Fibroblast of lung (primary cell): ENCODE measurements at places on chromosomes 2 and 18. TPM values are rescaled to one million over a fixed set of nuclear protein-coding genes. Genes with fewer than 3 reads are reported as not detected.

DNA sequence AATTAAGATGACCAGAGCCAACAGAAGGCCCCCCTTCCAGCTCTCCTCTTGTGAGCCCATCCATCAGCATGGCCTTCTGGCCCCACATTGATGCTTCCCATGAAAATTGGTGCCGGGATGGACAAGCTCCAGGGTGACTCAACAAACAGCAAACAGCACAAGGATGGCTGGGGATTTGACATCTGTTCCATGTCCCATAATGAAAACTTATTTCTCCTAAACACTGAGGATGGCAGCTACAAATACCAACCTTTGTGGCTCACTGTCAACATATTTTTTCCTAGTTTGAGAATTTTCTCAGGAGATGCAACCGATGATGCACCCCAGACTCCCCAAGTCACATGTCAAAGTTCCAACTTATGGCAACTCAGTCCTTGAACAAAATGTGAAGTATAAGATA is 169.6 kb upstream of the SIX2 start:
- no peaks in the 10 kb centered on the region for H3K27me3 ChIP-seq
- H3K4me3 ChIP-seq: no peak overlapping the region
- DNase-seq: peak; percentile 80
- H3K4me1 ChIP-seq: peaks cover 7% of the 10 kb centered on the region
- peak overlapping the region; percentile 17 for H3K27ac ChIP-seq

- H3K4me1 ChIP-seq: no peaks in the 10 kb centered on the region
- H3K27me3 ChIP-seq: no peaks in the 10 kb centered on the region
- H3K27ac ChIP-seq: no peak overlapping the region
- no peak for DNase-seq
- no peaks in the 10 kb centered on the region for H3K36me3 ChIP-seq
Observed at GRCh38 chr18:40120796-40121391, 1834.1 kb upstream of the PIK3C3 start.

DNA sequence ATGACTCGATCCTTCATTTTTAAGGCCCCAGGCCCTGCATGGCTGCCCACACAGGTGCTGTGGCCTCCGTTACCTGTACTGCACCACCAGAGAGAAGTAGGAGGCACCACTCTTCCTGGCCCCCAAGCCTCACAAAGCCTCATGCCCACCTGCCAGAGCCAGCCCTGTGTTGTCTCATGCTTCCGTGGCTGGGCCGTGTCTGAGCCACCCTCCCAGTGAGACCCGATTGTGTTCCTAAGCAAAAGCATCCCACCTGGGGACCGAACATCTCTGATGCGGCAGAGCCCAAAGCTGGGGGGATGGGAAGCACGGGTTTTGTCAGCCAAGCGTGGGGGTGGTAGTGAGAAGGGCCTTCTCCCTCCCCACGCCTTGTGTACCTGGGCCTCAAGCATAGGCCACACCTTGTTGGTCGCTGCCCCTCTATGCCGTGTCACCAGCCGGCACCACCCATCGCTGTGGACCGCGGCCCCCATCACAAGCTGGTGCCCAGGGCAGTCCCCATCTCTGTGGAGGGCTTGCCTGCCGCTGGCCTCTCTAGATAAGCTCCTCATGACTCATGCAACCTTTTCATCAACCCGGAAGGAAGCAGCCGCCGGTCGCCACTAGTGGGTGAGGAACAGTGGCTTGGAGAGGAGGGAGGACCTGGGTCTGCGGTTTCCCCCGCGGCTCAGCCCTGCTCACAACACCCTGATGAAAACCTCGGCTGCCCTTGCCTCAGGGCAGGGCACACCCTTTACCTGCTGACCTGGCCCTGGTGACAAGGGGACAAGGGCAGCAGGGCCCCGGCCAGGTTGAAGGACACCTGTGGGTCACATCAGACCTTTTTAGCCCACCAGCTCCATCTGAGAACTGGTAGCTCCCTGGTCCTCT is 2.7 kb upstream of the RNPEPL1 start:
- no peaks in the 10 kb centered on the region for H3K36me3 ChIP-seq
- no peaks in the 10 kb centered on the region for H3K27me3 ChIP-seq
- no peak overlapping the region for H3K4me3 ChIP-seq
- H3K4me1 ChIP-seq: peaks cover 26% of the 10 kb centered on the region

GRCh38 chr2:43708891-43709290 is 32.7 kb upstream of the C1GALT1C1L start:
- peak; percentile 23 for DNase-seq
- peaks cover 2% of the 10 kb centered on the region for H3K4me1 ChIP-seq
- no peaks in the 10 kb centered on the region for H3K36me3 ChIP-seq

GRCh38 chr2:71776227-71776626 is 322.9 kb downstream of the DYSF start:
- H3K36me3 ChIP-seq: no peaks in the 10 kb centered on the region
- no peak overlapping the region for H3K27ac ChIP-seq
- H3K4me1 ChIP-seq: no peaks in the 10 kb centered on the region
- no peak for DNase-seq
- no peak overlapping the region for H3K4me3 ChIP-seq

- H3K4me3 ChIP-seq: no peak overlapping the region
- peaks cover 27% of the 10 kb centered on the region for H3K4me1 ChIP-seq
- no peaks in the 10 kb centered on the region for H3K27me3 ChIP-seq
- peak overlapping the region; percentile 41 for H3K27ac ChIP-seq
- DNase-seq: peak; percentile 66
Observed at GRCh38 chr2:68831686-68832232, 39.4 kb downstream of the BMP10 start.

- H3K4me1 ChIP-seq: peaks cover 3% of the 10 kb centered on the region
- H3K27ac ChIP-seq: peak overlapping the region; percentile 44
- no peaks in the 10 kb centered on the region for H3K27me3 ChIP-seq
Observed at GRCh38 chr2:27735263-27735904, 36.1 kb upstream of the MRPL33 start.

AFTPH gene
- total RNA-seq: 38.0 and 43.3 TPM in 2 replicates

GRCh38 chr2:219736209-219736608 is 108.8 kb downstream of the SLC4A3 start:
- H3K4me1 ChIP-seq: no peaks in the 10 kb centered on the region
- DNase-seq: peak; percentile 82
- no peak overlapping the region for H3K27ac ChIP-seq
- no peak overlapping the region for H3K4me3 ChIP-seq
- no peaks in the 10 kb centered on the region for H3K36me3 ChIP-seq
- H3K27me3 ChIP-seq: peaks cover under 1% of the 10 kb centered on the region

DNA sequence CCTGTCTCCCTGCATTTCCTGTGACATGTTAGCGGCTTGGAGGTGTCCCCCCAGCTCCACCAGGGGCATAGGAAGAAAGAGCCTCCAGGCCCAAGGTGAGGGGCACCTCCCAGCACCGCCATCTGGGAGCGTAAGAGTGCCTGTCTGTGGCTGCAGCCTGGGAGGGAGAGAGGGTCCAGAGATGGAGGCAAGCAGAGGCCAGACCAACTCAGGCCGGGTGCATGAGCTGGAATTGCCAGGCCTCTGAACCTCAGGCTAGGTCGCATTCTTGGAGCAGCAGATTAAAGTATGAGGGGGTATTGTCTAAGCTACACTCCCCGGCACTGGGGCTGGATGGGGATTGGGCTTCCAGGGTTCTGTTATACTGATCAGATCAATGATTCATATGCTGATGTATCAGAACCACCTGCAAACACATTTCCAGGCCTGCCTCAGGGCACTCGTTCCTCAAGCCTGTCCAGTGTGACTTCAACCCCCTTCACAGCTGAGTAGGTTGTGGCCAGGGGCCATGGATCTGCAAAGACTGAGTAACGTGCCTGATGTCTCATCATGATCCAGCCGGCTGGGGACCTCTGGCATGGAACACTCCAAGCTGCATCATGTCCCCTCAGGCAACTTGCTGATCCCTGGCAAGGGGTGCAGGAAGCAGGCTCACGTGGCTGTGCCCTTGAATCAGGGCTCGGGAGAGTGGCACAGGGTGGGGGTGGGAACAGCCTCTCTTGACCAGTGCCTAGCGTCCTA is 73.2 kb downstream of the HS1BP3 start:
- no peak overlapping the region for H3K27ac ChIP-seq
- DNase-seq: peak; percentile 74
- no peak overlapping the region for H3K4me3 ChIP-seq
- H3K27me3 ChIP-seq: no peaks in the 10 kb centered on the region

NDUFV2 gene
- 89.6 and 97.3 TPM in 2 replicates for total RNA-seq

DNA sequence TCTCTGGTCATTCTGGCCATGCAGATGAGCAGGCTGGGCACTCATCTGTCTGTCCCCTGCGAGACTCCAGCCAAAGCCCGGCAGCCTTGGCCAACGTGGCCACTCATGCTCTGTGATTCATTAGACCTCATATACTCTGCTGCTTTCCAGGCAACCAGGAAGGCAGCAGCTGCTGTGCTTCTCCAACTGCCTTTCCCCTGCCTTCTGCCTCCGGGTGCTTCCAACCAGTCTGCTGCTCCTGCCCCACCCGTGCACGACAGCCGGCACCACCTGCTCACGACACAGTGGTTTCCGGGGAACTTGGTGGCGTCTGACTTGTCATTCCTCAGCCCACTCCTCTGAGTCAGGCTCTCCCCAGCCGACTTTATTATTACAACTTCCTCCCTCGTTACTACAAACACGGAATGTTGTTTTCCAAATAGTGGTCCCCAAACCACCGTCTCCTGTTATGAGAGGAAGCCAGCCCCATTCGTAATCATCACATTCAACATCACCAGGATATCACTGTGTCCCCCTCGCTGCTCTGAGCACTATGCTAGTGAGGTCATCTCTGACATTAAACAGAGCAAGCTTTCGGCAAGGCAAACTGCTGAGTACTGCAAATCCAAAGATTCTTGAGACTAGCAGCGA is 392.4 kb downstream of the ALK start:
- H3K4me3 ChIP-seq: peak overlapping the region; percentile 33
- no peaks in the 10 kb centered on the region for H3K27me3 ChIP-seq
- H3K27ac ChIP-seq: peak overlapping the region; percentile 70
- peak; percentile 76 for DNase-seq
- peaks cover 14% of the 10 kb centered on the region for H3K4me1 ChIP-seq
- no peaks in the 10 kb centered on the region for H3K36me3 ChIP-seq

DNA sequence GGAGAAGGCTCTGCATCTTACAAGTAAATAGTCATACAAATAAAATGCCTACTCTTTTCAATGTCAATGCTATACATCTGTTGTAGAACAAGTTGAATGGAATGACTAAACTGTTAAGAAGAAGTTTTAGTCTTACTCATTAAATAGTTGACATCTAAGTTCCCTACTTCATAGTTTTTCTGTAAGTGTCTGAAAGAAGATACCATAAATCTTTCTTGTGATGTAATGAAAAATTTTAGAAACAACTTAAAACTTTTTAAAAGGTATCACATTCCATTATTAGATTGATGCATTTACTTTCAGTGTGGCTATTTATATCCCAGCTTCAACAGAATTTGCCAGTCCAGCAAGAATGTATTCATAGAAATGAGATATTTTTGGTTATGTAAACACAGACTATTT is 185.2 kb upstream of the EPC2 start:
- peak; percentile 3 for DNase-seq
- no peak overlapping the region for H3K4me3 ChIP-seq
- no peak overlapping the region for H3K27ac ChIP-seq
- no peaks in the 10 kb centered on the region for H3K27me3 ChIP-seq

POTEE gene
- not detected in 2 replicates for total RNA-seq

DNA sequence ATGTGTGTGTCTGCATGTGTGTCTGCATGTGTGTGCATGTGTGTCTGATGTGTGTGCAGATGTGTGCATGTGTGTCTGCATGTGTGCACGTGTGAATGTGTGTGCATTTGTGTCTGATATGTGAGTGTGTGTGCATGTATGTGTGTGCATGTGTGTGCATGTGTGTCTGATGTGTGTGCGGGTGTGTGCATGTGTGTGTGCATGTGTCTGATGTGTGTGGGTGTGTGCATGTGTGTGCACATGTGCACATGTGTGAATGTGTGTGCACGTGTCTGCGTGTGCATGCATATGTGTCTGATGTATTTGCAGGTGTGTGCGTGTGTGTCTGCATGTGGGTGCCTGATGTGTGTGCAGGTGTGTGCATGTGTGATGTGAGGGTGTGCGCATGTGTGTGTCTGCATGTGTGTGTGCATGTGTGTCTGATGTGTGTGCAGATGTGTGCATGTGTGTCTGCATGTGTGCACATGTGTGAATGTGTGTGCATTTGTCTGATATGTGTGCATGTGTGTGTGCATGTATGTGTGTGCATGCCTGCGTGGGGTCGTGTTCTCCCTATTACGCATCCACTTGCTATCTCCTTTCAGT is 470.1 kb upstream of the HS6ST1 start:
- no peak overlapping the region for H3K4me3 ChIP-seq
- H3K27ac ChIP-seq: no peak overlapping the region
- H3K4me1 ChIP-seq: no peaks in the 10 kb centered on the region
- no peaks in the 10 kb centered on the region for H3K36me3 ChIP-seq

CPS1 gene
- total RNA-seq: 25.7 and 27.4 TPM in 2 replicates

- peak overlapping the region; percentile 42 for H3K4me3 ChIP-seq
- no peaks in the 10 kb centered on the region for H3K27me3 ChIP-seq
- no peaks in the 10 kb centered on the region for H3K36me3 ChIP-seq
- DNase-seq: peak; percentile 99
- H3K27ac ChIP-seq: peak overlapping the region; percentile 99
- H3K4me1 ChIP-seq: peaks cover 15% of the 10 kb centered on the region
Observed at GRCh38 chr18:3603421-3604234, 153.7 kb downstream of the TGIF1 start.

GRCh38 chr18:48938827-48939204 is 11.9 kb downstream of the SMAD7 start:
- DNase-seq: no peak
- no peaks in the 10 kb centered on the region for H3K36me3 ChIP-seq
- H3K4me1 ChIP-seq: peaks cover 58% of the 10 kb centered on the region
- no peaks in the 10 kb centered on the region for H3K27me3 ChIP-seq

CAPN14 gene
- under 0.01 and 0.17 TPM in 2 replicates for total RNA-seq
